ENCODE measurements at places on chromosomes 2 and 18.

DNA sequence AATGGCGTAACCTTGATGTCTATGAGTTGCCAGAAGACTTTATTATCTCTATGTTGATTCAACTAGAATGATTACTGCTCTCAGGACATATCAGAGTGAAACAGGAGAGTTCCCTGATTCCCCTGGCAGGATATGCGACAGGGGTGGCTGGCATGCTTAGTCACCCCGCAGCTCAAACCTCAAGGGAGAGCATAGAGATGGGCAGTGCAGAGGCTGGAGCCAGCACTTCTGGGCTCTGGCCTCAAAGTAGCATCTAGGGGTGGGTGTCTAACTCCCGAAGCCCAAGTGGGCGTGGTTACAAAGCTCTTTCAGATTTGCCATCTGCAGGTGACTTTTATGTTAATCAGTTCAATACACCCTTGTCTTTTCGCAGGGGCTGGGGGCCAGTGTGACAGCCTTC lies 391.6 kb downstream of the ADCYAP1 start:
- DNase-seq: no peak

DNA sequence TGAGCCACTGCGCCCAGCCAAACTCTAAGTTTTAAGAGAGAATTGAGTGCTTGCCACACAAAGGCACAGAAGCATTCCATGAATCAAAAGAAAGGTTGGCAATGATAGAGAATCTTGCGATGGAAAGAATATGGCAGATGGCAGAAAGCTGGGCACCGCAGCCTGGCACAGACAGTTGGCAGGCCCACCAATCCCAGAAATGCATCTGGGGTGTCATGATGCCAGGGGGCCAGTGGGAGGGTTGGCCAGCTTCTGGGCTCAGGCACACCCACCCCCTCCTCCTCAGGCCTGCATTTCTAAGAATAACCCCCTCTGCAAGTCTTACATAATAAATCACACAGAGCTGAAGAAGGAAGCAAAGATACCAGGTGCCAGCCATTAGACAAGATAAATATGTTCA lies 19.6 kb downstream of the ZNF2 start:
- no peak for DNase-seq

DNA sequence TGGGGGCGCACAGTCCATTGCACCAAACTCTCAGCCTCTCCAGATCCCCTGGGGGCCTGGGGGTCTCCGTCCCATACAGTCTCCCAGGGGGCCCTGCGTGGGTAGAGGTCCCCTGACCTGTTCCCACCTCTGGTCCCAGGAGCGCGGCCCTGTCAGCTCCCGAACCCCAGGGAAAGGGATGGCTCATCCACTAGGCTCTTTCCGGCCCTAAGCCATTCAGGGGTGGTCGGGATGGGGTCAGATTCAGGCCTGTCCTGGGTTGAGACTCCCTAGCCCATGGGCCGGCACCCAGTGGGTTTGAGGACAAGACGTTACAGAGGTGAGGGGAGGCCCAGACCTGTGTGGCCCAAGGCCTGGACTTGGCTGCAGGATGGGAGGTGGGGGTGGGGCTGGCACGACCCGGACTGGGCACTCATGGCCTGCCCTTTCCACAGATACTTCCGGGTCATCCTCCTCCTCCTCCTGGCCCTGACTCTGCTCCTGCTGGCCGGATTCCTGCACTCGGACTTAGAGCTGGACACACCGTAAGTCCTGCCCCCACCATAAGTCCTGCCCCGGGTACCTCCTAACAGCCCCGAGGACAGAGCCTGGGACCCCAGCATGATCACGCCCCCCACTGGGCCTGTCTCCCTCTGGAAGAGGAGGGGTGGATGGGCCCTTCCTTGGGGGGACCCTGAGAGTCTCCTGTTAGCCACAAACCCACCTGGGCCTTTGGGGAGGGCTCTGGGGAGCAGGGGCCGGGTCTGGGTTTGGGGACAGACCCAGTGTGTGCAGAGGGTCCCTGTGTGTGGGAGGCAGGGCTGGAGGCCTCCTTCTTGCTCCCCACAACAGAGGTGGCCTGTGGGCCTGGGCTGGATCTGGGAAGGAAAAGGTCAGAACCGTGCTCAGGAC lies 10.1 kb upstream of the NEU4 start:
- no peak for DNase-seq

GRCh38 chr2:150166313-150167051 lies 321.0 kb downstream of the RND3 start:
- DNase-seq: no peak

GRCh38 chr2:237603718-237604362 lies 13.3 kb upstream of the RAB17 start:
- DNase-seq: peak; percentile 75

DNA sequence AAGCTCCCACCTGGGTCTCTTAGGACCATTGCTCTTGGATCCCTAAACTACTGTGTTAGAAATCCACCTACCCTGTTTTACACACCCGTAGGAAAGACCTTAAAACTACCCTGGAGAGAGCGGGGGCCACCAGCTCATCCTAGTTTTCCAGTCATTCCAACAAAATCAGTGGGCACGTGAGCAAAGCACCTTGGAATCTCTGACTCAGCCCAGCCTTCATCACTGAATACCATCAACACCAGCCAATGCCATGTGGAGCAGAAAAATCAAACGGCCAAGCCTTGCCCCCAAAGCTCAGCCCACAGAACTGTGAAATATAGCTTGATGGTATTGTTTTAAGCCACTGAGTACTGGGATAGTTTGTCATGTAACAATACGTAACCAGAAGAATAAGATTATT lies 449.7 kb upstream of the CHAC2 start:
- no peak for DNase-seq

DNA sequence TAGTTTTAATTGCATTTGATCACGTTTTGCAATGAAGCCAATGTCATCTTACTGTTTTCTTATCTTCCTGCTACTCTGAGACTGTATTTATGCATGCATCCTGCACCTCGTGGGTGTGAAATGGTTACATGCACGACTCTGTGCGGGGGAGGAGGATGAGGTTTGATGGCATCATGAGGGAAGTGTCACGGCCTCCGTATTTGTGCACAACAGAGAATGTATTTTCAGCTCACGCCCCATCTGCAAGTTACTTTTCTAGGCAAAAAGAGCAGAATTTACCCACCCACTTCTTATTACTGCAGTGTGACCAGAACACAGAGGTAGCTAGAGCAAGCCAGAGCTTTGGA lies 145.1 kb downstream of the TDRD15 start:
- DNase-seq: no peak

DNA sequence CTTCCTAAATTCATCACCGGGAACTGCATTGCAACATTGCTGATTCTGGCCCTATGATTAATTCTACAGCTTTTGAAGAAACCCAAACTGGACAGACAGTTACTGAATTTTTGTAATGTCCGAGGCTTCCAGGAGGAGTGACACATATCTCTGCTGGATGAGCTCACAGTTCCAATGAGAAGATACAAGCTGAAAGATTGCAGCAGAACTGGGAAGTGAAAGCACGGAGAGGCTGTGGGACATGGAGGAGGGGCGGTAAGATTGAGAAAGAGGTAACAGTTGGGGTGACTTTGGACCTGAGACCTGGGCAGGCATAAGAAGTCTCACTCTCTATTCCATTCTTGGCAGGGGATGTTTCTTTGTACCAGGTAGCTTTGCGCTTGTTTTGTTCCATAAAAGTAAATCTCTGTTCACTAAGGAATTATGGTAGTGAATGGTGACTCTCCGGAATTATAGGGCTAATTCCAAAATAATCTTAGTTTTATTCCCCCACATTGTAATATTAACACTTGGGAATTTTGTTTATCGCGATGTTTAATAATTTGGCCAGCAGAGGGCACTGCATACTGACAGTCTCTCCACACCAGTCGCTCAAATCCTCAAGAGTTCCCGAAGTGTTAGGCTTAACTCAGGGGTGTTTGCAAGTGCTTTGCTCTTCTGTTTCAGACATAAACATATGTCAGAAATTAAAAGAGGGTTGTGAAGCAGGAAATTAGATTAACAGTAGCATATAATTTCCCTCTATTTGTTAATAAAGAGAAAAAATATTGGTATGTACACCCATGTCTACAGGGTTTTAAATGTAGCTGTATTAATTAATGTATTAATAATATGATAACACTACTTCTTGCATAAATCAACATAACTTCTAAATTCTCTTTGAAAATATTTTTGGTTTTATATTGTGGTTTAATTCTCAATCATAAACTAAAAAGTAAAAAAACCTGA lies 201.4 kb downstream of the SOCS6 start:
- DNase-seq: peak; percentile 44

GRCh38 chr2:47309952-47310800 lies 92.8 kb upstream of the MSH2 start:
- DNase-seq: no peak

- peak; percentile 81 for DNase-seq
These were observed 37.3 kb upstream of the BMP10 start for GRCh38 chr2:68908392-68908970.

GRCh38 chr2:8279506-8279905 lies 402.4 kb upstream of the ID2 start:
- no peak for DNase-seq

GRCh38 chr2:144181001-144181400 lies 338.9 kb downstream of the ZEB2 start:
- DNase-seq: no peak

- DNase-seq: no peak
These were observed 5.6 kb downstream of the RAX start for GRCh38 chr18:59267503-59268126.

- no peak for DNase-seq
These were observed 236.5 kb downstream of the NDUFA10 start for GRCh38 chr2:239788576-239789098.

- DNase-seq: no peak
These were observed 1921.9 kb upstream of the LRRTM1 start for GRCh38 chr2:82226441-82226840.

DNA sequence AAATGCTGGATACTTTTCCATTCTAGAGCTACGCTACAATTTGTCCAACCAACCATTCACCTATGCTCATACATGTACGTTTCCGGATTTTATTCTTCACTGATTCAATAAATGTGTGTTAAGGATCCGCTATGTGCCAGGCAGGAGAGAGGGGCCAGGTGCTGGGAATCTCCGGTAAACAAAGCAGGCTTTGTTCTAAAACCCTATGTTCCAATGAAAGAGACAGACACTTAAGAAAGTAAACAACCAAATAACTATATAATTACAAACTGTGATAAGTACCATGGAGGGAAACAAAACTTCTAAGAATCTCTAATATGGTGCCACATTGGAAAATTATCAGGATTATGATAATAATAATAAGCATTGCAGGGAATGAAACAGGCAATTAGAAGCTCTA lies 22.2 kb upstream of the POMC start:
- DNase-seq: no peak

DNA sequence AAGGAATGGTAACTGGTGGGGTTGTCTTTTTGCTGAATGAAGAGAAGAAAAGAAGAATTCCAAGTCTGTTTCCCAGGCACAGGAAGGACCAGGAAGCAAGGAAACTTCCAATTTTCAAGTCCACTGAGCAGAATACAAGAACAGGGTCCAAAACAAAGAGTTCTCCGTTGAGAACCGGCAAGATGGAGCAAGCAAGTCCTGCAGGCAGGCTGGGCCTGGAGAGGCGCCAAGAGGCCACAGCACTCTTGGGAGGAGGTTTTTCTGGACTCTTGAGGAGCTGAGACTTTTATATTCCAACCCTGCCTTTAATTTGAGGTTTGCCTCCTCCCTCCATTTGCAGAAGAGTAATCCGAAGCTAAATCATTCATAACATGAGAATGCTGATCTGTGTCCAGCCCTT lies 224.5 kb downstream of the IKZF2 start:
- DNase-seq: no peak

GRCh38 chr2:37558623-37559022 lies 112.8 kb downstream of the CDC42EP3 start:
- DNase-seq: peak; percentile 27

DNA sequence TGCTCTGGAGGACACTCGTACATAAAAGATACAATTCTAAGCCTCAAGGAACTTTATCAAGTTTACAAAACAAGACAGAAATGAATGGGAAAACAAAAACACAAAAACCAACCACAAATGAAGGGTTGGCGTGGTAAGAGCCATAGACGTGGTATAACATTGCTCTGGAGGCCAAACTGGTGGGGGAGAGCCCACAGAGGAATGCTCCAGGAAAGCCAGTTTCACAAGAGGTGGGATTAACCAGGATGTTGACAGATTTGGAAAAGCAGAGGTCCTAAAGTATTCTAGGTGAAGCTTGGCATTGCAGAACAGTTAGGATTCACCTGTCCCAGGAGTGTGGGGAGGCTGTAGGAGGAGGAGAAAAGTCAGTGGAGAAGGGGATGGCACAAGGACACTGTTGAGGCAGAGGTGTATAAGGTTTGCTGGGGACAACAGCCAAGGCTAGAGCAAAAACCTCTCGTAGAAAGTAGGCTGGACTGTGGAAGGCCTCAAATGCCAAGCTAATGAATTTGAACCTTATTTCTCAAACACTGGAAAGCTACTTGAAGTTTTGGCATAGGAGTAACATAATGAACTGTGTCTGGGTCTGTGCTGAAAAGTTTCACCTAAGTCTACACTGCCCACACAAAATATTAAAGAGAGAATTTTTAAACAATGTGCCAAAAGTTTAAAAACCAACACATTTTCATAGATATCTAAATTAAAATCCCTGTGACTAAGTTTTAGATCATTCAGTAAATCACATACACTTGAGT lies 135.1 kb downstream of the THADA start:
- no peak for DNase-seq

- DNase-seq: no peak
These were observed 620 bp downstream of the NGEF start for GRCh38 chr2:233012301-233012971.

GRCh38 chr2:65350651-65351056 lies 81.7 kb downstream of the SPRED2 start:
- DNase-seq: no peak

DNA sequence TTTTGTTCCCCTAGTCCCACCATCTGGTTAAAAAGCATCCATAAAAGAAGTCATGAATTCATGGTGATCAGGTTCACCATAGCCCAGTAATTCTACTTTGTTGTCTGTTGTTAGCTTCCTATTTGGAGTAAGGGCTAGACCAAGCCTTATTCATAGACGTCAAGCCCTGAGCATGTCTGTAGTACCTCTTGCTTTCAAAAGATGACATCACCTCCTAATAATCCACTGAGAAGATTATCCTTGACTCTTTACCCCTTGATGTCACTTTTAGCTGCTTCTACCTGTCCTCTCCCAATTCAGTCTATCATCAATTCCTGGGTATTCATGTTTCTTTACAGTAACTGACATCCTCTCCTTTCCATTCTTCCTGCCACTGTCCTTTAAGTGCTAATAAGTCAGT lies 90.1 kb downstream of the EML6 start:
- no peak for DNase-seq

- DNase-seq: no peak
These were observed 37.9 kb downstream of the TRIB2 start for GRCh38 chr2:12754643-12755042.

DNA sequence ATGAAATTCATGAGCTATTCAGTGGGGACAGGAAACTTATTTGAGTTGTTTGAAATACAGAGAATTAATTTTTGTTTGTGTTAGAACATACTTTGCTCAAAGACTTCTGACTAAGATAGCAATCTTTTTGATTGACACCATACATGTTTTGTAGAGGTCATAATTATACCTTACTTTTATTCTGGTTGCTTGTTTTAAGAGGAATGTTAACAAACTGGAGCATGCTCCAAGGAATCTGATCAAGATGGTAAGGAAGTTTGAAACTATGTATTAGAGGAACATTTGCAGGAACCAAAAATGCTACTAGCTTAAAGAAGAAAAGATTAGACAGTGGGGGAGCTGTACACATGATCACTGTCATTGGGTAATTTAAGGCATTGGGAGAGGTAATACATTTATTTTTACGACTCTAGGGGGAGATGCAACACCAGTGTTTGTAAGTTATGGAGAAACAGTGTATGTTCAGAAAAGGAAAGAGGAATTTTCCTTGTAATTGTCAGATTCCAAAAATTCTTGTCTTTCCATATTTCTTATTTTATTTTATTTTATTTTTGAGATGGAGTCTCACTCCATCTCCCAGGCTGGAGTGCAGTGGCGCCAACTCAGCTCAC lies 8.0 kb downstream of the AGFG1 start:
- DNase-seq: no peak
